Activated naive CD8-positive, alpha-beta T cell treated with anti-CD3 and anti-CD28 coated beads for 36 hours (primary cell): ENCODE measurements at places on chromosomes 4 and X. TPM values are rescaled to one million over a fixed set of nuclear protein-coding genes. Genes with fewer than 3 reads are reported as not detected.

The APBB2 gene
- 3.1 TPM for total RNA-seq

The RTL9 gene
- not detected for total RNA-seq

DNA sequence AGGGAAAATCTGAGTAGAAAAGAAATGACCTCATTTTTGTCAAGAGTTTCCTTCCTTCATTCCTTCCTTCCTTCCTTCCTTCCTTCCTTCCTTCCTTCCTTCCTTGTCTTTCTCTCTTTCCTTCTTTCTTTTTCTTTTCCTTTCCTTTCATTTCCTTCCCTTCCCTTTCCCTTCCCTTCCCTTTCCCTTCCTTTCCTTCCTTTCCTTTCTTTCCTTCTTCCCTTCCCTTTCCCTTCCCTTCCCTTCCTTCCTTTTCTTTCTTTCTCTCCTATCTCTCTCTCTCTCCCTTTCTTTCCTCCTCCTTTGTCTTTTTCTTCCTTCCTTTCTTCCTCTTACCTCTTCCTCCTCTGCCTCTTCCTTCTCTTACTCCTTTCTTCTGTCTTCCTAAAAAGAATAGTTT, 347.6 kb downstream of the FAM47A start:
- DNase-seq: no peak

DNA sequence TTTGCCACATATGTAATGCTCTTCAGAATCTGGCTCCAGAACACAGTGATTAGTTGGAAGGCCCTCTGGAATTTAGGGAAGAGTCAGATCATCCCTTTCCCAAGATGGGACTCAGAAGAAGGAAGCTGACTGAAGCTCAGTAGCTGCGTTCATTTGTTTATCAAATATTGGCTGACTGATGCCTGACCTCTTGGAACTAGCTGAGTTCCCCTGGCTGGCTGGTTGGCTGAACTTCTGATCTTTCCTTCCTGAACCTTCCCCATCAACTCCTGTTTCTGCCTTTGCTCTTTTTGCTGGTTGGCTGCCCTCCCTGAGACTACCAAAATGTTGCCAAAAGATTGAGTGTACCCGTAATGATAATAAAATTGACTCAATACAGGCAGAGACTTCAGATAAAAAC, 866.5 kb upstream of the INTU start:
- no peak for DNase-seq

GRCh38 chr4:183396227-183396637, 48.2 kb upstream of the CDKN2AIP start:
- DNase-seq: no peak

- no peak for DNase-seq
These were observed 4.3 kb downstream of the TMPRSS11D start for GRCh38 chr4:67879486-67879885.

- no peak for DNase-seq
These were observed 24.4 kb downstream of the ENOX2 start for GRCh38 chrX:130878350-130879341.

DNA sequence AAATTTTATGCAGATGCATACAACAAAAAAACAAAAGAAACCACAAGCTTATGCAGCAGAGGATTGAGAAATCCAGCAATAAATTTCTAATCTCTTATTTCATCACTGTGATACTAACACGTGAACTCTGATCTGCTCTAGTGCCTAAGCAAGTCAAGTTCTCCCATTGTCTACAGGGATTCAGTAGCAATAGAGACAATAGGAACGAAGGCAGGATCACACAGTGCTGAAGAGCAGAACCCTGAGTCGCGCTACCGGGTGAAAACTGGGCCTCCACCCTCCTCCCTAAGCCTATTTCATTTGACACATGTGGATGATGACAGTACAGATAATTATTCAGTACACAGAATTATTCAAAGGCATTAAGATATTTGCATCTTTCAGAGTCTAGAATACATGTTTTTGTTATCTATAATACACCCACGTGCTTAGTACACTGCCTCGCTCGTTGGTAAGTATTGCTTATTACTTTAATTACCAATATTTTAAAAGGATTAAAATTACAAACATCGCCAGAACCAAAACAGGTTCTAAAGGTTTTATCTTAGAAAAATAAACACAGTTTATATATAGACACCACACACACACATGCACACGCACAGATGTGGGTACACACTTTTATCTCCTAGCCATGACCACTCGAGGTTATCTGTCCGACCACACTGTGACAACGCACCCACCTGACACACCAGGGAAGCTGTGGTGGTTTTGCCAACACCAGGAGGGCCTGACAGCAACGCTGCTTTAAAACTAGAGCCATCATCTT, 60.1 kb downstream of the RFC1 start:
- no peak for DNase-seq

DNA sequence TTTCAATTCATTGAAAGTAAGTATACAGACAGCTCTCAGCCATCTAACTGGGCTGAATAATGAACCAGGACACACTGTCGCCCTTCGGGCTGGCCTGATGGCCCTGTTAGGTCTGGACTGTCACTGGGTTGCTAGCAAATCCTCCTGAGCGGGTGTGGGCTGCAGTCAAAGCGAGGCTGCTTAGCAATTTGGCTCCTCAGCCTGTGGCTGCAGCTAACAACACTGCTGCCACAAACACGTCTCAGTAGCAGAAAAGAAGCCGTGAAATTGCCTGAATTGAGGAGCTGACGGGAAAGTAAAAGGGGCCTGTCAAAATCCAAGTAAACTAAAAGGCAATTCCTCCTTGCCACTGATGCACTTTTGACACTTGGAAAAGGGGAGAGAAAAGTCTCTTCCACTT, 72.8 kb downstream of the SMIM20 start:
- DNase-seq: no peak

- DNase-seq: peak; percentile 53
These were observed 159.6 kb downstream of the SOWAHB start for GRCh38 chr4:76738086-76738931.

DNA sequence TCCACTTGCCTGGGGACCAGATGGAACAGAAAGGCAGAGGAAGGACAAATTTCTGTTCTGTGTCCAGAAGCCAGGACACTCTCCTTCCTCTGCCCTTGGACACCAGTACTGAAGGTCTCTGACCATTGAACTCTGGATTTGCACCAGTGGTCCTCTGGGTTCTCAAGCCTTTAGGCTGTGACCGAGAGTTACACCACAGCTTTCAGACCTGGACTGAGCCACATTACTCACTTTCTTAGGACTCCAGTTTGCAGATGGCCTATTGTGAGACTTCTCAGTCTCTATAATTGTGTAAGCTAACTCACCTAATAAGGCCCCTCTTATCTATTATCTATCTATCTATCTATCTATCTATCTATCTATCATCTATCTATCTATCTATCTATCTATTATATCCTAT, 295.3 kb upstream of the GALNTL6 start:
- DNase-seq: no peak

DNA sequence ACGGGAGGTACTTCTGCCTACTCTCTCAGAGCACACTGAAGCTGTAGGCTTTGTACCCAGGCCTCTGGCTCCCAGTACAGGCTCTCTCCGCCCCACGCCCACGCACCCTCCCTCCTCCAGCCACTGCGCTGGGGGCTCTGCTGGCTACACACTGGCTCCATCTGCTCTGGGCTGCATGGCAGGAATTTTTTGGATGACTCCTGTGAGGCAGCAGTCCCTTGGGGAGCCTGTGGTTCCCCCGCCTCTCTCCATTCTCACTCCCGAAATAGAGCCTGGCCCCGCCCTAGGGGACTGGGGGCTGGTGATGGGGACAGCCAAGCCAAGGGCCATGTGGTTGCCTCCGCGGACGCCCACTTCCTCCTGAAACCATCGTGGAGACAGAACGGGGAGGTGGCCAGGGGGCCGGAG, 58.1 kb upstream of the ADRA2C start:
- no peak for DNase-seq

- peak; percentile 55 for DNase-seq
These were observed 1.2 kb downstream of the AKAP17A start for GRCh38 chrX:1592470-1593142.

DNA sequence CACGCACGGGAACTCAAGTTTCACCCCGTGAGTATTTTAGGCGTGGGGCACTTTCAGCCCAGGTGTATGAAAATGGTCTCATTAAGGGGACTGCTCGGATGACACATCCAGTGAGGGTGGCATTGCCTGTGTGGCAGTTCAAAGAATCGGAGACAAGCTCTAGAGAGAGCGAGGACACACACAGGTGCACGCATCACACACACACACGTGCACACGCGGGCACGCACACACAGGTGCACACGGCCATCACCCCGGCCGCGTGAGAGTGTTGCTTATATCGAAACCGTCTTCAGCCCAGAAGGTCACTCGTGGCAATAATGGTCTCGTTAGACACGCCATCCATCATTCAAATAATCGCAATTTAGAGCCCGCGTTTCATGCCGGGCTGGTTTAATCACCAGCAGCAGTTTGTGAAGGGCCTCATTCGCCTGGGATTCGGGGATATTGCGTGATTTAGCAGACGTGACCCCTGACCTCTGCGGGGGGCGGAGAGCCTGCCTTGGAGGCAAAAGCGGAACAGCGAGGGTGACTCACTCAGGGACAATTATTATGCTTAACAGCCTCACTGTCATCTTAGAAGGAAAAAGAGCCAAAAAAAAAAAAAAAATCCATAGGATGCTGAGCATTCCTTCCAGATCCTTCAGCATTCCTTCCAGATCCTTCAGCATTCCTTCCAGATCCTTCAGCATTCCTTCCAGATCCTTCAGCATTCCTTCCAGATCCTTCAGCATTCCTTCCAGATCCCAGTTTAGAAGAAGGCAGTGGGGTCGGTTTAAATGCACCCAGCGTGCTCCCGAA, 89.4 kb upstream of the PPP2R3B start:
- no peak for DNase-seq

DNA sequence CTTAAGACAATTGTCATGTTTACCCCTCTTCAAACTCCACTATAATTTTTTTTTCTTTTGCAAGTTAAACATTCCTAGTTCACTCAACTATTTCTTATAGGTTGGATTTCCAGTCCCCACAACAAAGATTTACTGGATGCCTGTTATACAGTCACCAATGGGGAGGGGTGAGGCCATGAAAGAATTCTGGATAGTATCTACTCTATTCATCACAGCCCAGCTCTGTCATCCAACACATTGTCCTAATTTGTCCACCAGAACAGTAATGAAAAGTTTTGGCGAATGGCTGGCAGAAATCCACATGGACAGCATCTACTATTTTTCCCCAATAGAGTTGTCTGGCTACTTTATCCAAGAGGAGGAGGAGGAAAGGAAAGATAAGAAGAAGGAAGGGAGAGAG, 192.7 kb upstream of the S100G start:
- no peak for DNase-seq

DNA sequence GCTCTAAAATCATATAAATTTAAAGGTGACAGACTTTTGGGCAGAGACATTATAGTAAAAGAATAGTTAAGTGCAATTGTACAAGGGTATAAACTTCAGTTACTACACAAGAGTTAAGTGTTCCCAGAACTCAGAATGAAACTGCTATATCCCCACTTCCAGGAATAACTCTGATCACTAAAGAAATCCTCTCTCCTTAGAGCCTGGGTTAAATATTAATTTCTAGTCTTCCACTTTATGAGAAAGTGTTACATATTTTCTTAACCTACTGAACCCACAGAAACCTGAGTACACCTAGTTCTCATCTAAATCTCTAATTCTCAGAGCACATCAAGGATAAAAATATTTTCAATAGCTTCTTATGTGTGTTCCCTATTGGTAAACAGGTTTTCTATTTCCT, 99.1 kb upstream of the USP38 start:
- no peak for DNase-seq
